CD4-positive, alpha-beta T cell treated with Interleukin-4 for 1 hour (primary cell): ENCODE measurements at places on chromosomes 1 and 21.

- DNase-seq = peak; percentile 93
These were observed 17.7 kb downstream of the PTPRC start for GRCh38 chr1:198656500-198656932.

- no peak for DNase-seq
These were observed 475.4 kb downstream of the PTBP2 start for GRCh38 chr1:97196825-97197516.

DNA sequence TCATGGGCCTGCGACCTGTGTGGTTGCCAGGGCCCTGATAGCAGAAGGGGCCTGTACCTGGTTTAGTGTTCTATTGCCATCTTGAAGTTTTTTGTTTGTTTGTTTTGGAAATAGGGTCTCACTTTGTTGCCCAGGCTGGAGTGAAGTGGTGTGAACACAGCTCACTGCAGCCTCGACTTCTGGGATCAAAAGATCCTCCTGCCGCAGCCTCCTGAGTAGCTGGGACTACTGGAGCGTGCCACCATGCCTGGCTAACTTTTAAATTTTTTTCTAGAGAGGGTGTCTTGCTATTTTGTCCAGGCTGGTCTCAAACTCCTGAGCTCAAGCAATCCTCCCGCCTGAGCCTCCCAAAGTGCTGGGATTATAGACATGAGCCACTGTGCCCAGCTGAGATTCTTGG lies 72.9 kb downstream of the UBE2T start:
- no peak for DNase-seq

DNA sequence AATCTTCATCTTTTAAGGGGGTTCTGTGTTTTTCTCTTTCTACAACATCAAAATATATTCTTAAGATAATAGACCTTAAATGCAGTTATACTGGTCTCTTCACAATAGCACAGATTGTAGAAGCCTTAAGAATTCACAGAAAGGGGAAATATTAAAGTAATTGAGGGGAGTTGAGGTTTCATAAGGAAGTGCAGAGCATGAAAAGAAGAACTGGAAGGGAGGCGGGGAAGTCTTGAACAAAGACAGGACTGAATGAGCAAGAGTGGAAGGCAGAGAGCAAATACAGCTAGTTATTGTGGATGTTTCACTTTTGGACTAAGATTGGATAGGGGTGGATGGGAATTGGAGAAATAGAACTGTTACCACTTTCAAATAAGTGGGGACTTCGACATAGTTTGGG lies 67.7 kb downstream of the PTGER3 start:
- DNase-seq = no peak

DNA sequence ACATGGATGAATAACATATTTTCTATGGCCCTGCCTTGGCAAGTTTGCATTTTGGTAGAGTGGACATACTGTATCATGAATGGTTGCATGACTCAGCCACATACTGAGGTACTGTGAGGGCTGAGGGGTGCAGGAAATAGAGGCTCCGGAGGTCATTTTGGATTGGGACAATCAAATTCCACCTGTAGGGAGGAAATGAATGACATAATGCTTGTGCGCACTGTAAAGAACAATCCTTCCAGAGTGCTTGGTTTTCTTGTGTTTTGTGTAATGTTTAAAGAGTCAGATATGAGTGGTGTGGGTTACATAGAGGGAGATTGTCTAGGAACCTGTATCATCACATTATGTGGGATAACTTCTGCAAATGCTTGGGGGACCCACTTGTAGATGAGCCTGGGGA lies 329.9 kb upstream of the PROX1 start:
- no peak for DNase-seq

DNA sequence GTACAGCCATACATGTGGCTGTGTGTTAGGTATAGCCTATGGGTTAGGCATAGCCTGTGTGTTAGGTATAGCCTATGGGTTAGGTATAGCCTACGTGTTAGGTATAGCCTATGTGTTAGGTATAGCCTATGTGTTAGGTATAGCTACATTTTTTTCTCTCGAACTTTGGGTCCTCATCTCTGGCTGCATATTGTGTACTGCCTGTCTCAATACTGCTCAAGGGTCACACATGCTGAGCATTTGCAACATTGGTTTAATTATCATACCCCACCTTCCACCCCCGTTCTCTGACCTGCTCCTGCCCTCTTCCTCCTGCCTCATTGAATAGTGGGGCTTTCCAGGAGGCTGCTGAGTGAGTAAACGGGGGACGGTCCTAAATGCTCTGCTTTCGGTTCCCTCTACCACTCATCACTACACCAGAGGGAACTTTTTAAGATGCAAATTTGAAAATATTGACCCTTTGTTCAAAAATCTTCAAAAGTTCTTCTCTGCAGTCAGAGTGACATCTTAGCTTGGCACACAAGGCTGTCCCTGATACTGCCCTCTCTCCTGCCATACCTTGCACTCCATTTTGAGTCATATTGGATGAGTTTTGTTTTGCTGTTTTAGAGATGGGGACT lies 17.8 kb downstream of the OR2B11 start:
- DNase-seq = peak; percentile 73

DNA sequence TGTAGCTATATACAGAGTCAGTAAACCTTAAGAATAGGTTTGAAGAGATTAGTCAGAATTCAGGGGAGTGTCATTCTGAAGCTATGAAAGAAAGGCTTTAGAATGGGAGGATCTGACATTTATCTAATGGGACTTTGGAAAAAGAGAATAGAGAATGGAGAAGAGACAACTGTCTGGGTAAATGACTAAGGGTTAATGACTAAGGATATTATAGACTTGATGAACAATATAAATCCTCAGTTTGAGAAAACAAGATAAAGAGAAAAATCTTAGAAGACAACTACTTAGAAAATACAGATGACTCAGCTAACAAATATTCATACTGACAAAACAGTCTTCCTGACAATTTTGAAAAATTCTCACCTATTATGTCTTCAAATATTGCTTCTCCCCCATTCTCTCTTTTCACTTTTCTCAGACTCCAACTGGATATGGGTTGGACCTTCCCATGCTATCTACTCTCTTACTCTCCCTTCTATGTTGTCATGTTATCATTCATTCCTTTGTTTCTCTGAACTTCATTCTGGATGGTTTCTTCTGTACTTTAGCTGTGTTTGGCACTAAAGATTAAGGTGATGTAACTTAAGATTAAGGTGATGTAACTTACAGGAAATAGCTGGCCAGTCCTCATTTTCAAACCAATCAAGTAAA lies 20.4 kb downstream of the SLC16A1 start:
- DNase-seq = no peak

GRCh38 chr1:29341936-29342335 lies 105.6 kb downstream of the PTPRU start:
- DNase-seq = no peak

GRCh38 chr1:80657044-80657643 lies 1143.6 kb upstream of the ADGRL2 start:
- no peak for DNase-seq

- DNase-seq = no peak
These were observed 499 bp upstream of the C4BPB start for GRCh38 chr1:207088161-207088560.

GRCh38 chr1:226111098-226111882 lies 48.8 kb downstream of the H3-3A start:
- DNase-seq = no peak

DNA sequence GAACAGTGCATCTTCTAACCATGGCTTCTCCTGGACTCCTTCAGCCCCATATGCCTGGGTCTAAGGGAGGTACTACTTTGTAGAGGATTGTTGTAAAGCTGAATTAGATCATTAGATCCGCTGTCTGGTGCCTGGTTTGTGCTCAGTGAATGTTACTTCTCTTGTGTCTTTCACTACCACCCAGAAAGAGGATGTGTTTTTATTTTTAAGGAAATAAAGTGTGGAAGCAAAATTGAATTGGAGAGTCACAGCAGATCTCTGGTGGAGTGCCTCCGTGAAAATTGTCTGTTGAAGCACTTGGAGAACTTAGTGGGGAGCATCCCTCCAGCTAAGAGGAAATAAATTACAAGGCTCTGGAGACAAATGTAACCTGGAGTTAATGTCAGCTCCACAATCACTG lies 101.8 kb upstream of the ARTN start:
- DNase-seq = no peak

GRCh38 chr1:233919786-233920185 lies 15.3 kb downstream of the SLC35F3 start:
- no peak for DNase-seq

- no peak for DNase-seq
These were observed 6.7 kb downstream of the PLEKHG5 start for GRCh38 chr1:6484826-6485167.

- DNase-seq = peak; percentile 15
These were observed 361 bp downstream of the DDAH1 start for GRCh38 chr1:85464497-85465098.

GRCh38 chr1:57461405-57461804 lies 37.5 kb upstream of the DAB1 start:
- no peak for DNase-seq

GRCh38 chr1:35592991-35593769 lies 20.1 kb downstream of the TFAP2E start:
- DNase-seq = no peak

GRCh38 chr1:18972531-18972930 lies 16.1 kb upstream of the IFFO2 start:
- DNase-seq = peak; percentile 26

GRCh38 chr1:36658838-36659237 lies 176.1 kb upstream of the CSF3R start:
- no peak for DNase-seq

DNA sequence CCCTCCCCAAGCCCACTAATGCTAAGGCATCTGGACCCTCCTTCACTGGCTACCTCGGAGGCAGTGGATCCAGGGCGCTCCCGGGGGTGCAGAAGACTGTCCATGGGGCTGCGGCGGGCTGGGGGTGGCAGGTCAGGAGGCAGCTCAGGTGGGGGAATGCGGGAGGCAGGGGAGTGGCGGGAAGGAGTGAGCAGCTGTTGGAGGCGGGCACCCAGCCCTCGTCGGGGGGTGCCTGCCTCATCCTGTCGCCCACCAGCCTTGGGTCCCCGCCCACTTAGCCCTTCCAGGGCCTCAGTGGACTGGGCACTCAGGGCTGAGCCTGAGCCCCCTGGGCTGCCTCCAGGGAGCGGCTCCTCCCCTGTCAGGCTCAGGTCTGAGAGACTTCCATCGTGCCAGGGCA lies 10.7 kb upstream of the GATAD2B start:
- DNase-seq = no peak

DNA sequence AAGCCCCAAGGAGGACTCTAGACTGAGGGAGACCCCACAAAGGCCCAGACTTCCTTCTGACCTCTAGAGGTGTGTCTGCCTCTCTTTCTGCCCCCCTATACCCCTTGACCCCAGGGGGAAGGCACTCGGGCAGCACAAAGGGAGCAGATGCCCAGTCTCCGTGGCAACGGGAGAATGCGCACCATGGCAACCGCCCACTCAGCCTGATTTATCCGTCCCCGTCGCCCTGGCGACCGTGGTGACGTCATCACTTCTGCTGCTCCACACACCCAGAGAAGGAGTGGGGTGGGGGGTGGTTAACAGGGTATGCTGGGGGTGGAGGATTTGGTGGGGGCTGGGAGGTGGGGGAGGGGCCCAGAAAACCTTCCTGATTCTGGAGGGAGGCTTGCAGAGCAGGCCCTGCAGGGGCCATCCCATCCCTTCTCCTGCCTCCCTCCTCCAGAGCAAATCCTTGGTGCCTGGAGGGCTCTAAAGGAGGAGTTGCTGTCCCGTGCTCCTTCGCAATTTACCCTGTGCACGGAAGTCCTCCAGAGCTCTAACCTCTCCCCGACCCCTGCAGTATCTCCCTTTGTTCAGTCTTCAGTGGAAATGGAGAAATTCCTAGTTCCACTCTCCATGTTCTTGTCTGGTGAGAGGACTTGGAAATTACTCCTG lies 6.3 kb downstream of the CELF3 start:
- DNase-seq = peak; percentile 11

GRCh38 chr1:243849421-243850201 lies 432 bp downstream of the AKT3 start:
- peak; percentile 87 for DNase-seq

- DNase-seq = no peak
These were observed 10.5 kb upstream of the RNF223 start for GRCh38 chr1:1084372-1085170.

GRCh38 chr1:203791498-203791897 lies 3.9 kb upstream of the ZBED6 start:
- DNase-seq = no peak

- DNase-seq = no peak
These were observed 66.9 kb downstream of the PAX7 start for GRCh38 chr1:18697541-18697940.

GRCh38 chr1:238653693-238654321 lies 732.6 kb upstream of the CHRM3 start:
- DNase-seq = no peak

DNA sequence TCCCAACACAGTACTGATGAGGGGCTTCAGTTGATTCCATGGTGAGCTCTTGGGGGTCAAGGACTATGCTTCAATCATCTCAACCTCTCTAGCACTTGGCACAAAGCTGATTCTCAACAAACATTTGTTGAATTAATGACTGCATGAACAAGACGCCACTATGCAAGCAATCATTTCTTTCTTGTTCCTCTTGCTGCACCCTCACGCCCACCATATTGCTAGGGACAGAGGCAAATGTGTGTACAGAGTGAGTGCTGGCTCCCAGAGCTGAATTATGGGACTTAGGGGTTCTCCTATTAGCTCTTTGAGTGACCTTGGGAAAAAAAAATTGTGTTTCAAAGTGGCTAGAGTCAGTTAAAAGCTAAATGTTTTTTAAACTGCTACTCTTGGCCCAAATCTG lies 2.5 kb downstream of the ADAR start:
- no peak for DNase-seq

GRCh38 chr1:217190359-217190758 lies 440.5 kb downstream of the GPATCH2 start:
- DNase-seq = no peak

GRCh38 chr1:231715816-231716722 lies 89.5 kb downstream of the DISC1 start:
- DNase-seq = no peak

GRCh38 chr1:233470741-233471499 lies 143.0 kb upstream of the KCNK1 start:
- no peak for DNase-seq

DNA sequence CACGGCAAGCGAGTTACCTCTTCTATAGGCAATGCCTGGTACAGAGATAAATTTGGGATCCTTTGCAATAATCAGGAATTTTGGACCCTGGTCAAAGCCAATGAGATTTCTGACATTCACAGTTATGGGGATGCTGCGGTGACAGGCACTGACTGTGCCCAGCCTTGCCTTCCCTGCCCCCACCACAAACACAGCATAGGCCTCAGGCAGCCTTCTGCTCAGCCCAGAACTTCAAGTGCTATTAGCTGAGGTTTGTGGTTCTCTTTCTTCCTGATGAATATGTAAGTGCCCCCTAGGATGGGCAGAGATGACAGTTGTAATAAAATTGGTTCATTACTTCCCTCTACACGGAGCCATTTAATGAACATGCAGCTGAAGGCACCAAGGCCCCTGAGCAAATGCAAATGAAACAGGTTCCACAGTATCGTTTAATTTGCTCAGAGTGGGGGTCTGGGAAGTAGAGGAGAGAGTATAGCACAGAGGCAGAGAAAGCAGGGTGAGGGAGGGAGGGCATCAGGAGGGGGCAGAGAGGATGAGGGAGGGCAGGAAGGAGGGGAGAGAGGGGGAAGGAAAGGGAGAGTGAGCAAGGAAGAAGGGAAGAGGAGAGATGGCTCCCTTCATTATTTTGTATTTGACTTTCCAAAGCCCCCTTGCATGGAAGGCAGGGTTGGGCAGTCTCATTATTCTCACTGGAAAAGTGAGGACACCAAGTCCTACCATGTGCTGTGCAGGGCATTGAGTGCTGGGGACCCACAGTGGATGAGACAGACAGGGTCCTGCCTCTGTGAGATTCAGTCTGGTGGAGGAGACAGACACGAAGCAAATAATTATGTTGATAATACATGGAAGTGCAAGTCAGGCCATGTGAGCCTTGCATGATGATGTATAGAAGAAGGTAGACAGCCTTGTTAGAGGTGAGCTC lies 513.0 kb downstream of the PTPRU start:
- DNase-seq = no peak
